ENCODE measurements at places on chromosomes 16 and 17.
A peak's percentile ranks its signal among the peaks of the same experiment; 100 is the strongest.

GRCh38 chr16:398561-399339, 1.8 kb downstream of the NME4 start:
- no peak for DNase-seq

GRCh38 chr17:30236766-30237165, 1.3 kb upstream of the SLC6A4 start:
- DNase-seq, result no peak

- no peak for DNase-seq
These were observed 75.8 kb downstream of the TEX14 start for GRCh38 chr17:58615768-58616659.

DNA sequence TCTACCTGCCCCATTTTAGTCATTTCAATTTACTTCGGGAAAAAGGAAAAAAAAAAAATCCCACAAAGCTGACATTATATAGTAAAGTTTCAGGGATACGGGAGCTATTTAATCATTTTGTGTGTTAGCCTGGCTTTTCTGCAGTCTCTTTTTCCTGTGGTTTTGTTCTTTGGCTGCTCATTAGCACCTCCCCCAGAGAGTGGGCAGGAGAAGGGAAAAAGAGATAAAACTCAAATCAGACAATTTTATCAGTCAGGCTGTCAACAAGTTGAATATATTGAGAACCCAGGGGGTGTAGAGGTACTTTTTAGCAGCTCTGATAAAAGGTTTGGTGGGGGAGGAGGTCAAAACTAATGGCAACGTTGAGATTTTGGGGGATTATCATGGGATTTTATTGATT, 559.0 kb upstream of the PSMD7 start:
- no peak for DNase-seq

GRCh38 chr16:56841659-56842058, 23.3 kb upstream of the SLC12A3 start:
- DNase-seq, result no peak

DNA sequence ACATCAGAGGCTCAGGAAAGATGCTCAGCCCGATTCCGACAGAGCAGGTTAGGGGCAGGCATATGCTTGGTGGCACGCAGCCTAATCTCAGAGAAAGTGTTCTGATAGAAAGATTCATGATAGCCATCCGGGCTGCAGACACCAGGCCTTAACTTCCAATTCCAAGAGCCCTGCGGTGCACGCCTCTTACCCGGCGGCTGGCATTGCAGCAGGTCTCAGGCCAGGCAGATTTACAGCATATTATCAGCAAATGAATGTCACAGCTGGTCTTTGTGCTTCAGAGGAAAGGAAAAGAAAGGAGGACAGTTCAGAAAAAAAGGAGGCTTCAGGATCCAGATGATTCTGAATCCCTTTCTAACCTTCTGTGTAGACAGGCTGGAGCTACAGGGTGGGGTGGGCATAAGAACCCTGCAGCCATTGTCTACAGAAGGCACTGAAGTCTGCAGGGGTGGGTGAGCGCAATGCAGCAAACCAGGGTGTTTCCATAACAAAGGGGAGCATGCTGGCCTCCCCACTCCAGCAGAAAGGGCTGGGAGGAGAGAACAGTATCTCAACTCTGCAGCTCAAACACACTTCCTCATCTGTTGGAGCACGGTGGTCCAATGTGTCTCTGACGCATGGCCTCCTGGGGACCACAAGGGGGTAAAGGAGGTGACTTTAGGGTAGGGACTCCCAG, 277.4 kb upstream of the XYLT1 start:
- DNase-seq, result no peak

GRCh38 chr16:11543661-11544393, 42.9 kb downstream of the LITAF start:
- no peak for DNase-seq

GRCh38 chr17:34377078-34377823, 14.2 kb upstream of the CCL1 start:
- no peak for DNase-seq

- DNase-seq, result no peak
These were observed 6.5 kb downstream of the FMNL1 start for GRCh38 chr17:45227926-45228762.

- DNase-seq, result no peak
These were observed 113.8 kb downstream of the MSI2 start for GRCh38 chr17:57370037-57370581.

GRCh38 chr17:39714234-39714633, 14.4 kb downstream of the ERBB2 start:
- no peak for DNase-seq

DNA sequence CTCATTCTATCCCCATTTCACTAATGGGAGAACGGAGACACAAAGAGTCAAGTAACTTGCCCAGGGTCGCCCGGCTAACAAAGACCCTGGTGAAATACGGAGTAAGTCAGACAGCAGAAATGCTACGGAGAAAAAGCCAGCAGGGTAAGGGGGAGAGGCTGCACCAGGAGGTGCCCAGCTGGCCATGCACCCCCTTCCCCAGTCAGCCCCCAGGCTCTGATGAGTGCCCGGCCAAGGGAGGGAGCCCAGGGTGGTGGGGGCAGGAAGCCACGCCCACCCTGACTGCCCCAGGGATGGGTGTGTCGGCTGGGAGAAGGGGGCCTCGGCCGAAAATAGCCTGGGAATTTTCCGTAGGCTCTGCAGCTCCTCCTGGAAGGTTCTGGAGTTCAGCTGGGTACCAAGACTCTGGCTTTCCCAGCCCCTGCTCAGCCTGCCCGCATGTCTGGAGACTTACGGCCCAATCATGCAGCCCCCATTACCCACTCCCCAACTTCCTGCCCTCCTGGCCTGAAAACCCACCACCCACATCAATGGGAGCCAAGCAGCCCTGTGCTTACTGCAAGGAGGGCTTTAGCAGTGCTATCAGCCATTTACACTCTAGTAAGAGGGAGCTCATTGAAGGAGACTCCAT, 4.2 kb downstream of the CARHSP1 start:
- no peak for DNase-seq

- peak; percentile 68 for DNase-seq
These were observed 863 bp downstream of the LIMD2 start for GRCh38 chr17:63698886-63699637.

Measured in activated CD8-positive, alpha-beta memory T cell treated with anti-CD3 and anti-CD28 coated beads for 1 hour (primary cell).